Spinal cord (tissue), 10 donors: ENCODE measurements at places on chromosomes 12 and 14.

DNA sequence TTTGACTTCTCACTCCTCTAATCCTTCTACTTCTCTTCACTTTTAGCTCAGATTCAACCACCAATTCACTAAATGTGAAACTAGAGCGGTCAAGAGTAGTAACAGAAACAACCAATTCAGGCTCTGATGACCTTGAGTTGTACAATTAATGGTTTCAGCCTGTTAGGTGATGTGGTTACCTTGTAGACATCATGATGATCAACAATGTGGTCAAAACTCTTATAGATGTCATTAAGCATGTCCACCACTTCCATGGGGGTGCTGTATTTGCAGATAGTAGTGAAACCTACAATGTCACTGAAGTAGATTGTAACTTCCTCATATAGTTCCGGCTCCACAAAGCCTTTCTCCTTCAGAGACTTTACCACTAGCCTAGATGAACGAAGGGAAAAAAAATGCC, 54.1 kb upstream of the PLBD1 start:
- no peak for DNase-seq

DNA sequence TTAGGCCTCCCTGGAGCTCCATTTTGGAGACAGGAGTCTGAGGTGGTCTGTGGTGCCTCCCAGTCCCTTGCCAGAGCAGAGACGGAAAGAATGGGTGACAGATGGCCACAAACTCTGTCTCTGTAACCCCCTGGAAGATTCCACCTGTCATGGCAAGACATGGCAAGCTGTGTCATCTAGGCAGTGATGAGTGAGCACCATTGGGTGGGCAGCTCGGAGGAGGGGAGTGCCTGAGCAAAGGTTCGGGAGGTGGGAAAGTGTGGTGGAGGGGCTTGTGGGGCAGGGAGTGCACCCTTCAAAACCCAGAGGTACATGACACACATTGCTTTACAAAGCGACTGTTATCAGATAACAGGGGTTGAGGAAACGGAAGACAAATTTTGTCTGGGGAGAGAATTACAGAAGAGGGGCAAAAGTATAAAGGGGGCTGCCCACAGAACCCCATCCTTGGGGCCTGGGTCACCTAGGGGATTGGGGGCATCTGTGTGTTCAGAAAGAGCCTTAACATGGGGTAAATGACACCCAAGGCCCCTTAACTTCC, 3.5 kb downstream of the RIN3 start:
- DNase-seq = no peak

DNA sequence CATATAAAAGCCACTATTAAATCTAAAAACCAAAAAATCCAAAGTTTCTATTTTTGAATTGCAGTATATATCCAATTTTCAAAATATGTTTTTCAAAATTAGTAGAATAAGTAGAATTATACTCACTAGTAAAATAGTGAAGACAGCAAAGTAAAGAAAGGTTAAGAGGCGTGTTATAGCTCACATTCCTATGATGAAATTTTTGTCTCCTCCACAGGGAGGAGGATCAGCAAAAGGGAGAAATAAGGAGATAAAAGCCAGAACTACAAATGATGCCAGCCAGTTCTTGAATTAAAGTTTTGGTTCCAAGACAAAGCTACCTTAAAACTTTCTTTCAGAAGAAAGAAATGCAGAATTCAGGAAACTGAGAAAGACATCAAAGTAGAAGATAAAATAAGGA, 50.0 kb downstream of the C2CD5 start:
- DNase-seq = no peak

GRCh38 chr12:16347391-16348298, at the start of gene MGST1:
Gene MGST1, plus strand, starts transcription at chr12:16347645. Its CDS starts 6,608 bp downstream, at chr12:16354253.
- DNase-seq = peak; percentile 29

DNA sequence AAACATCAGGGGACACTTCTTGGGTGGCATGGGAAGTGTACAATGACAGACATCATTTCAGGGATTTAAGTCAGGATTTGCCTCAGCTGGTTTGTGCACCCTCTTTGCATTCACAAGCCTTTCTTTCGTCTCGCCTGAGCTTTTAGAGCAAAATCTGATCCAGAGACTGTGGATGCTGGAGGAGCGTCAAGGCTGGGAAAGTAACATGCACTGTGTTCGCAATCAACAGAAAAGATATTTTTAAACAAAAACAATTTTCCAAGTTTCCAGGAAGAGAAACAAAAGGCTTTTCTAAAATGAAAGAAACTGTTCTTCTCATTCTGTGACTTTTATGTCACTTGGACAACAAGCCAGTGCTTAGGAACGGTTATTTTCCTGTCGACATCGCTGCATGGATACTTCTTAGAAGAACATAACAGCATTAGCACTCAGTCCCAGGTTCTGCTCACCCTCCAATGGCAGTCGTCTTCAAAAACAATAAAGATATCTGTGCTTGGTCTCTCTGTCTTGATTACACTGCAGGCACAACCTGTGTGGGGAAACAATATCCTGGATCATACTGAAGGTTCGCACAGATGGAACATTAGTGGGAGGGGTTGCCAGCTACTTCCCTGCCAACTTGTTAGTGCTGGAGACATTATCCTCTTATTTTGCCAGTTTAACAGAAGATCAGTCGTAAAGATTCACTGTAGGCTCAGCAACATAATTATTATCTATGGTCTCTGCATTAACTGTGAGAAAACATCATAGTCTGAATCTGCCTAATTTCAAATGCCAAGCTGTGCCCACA, 403.3 kb upstream of the ATP2B1 start:
- no peak for DNase-seq

GRCh38 chr12:29216266-29216665, 67.2 kb downstream of the FAR2 start:
- DNase-seq = no peak

GRCh38 chr12:78034025-78034424, 203.3 kb downstream of the NAV3 start:
- no peak for DNase-seq

- no peak for DNase-seq
Measured at GRCh38 chr14:75579338-75579864, 981 bp downstream of the FLVCR2 start.

DNA sequence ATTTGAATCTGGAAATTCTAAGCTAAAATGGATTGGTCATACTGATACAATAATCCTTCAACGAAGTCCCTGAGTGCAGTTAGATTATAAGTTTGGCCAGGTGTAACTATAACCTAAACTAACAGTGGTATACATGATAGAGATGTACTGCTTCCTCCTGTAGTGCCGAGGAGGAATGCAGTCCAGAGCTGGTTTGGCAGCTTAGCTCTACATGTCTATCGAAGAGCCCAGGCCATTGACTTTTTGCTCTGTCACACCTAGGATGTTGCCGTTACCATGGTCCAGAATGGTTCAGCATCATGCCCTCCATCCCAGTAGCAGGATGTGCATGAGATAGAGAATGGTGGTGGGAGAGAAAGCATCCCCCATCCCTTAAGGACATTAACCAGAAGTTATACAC, 318.1 kb downstream of the ZFP36L1 start:
- no peak for DNase-seq

- DNase-seq = no peak
Measured at GRCh38 chr14:102616799-102617198, 24.4 kb downstream of the RCOR1 start.

DNA sequence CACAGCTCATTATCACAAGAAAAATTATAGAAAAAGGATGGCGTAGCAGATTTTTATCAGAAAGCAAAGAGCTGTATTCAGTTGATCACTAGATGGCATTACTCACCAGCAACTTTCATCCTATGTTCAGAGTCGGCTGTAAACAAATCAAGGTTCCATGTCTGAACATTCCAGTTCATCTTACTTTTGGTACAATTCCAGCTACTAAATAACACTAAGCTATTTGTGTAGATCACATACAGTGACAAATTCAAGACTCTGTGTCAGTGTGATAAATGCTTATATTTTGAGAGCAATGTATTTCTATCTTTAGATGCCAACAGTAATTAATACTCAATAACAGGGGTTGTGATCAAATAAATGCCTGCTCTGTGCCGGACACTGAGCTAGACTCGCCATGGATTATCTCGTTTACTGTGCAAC, 30.1 kb downstream of the NRDE2 start:
- DNase-seq = peak; percentile 92

- no peak for DNase-seq
Measured at GRCh38 chr14:33452995-33453394, 497.9 kb downstream of the EGLN3 start.

DNA sequence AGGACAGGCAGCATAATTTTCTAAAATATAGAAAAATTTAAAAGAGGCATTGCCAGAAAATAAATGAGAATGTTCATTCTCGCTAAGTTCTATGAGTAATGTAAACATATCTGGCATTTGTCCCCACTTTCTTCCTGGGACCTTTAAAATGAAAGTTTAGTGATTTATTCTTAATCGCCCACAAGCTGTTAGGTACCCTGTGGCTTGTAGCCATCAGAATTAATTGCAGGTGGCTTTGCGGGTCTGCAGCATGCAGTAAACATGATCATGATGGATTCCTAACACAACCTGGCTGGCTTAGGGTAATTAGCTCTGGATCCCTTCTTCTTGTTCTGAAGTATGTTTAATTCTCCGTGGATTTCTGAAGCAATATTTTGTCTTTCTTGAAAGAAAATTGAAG, 103.5 kb upstream of the FRMD6 start:
- DNase-seq = no peak

GRCh38 chr12:9180810-9181209, 27.4 kb downstream of the PZP start:
- no peak for DNase-seq
